Stimulated activated CD8-positive, alpha-beta memory T cell treated with anti-CD3 and anti-CD28 coated beads, Interleukin-7, amount 100 ng/mL, for 1 hour (primary cell): ENCODE measurements at places on chromosomes 2 and 18.

DNA sequence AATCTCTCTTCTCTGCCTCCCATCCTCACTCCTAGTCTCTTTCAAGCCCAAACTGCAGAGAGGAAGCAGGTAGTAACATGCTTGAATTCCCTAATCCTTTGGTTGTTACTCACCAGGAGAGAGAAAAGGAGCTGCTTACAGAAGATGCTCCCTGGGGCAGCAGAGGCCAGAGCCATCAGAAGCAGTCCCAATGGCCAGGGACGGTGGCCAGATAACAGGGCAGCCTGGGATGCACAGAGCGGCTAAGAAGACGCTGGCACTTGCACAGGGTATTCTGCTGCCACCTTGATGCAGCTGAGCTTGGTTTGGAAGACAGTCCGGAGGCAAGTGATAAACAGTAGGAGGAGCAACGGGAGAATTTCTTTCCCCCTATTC is 250 bp downstream of the DSC1 start:
- DNase-seq, result no peak

- DNase-seq, result no peak
These were observed 279.0 kb downstream of the AFF3 start for GRCh38 chr2:99863236-99863902.

DNA sequence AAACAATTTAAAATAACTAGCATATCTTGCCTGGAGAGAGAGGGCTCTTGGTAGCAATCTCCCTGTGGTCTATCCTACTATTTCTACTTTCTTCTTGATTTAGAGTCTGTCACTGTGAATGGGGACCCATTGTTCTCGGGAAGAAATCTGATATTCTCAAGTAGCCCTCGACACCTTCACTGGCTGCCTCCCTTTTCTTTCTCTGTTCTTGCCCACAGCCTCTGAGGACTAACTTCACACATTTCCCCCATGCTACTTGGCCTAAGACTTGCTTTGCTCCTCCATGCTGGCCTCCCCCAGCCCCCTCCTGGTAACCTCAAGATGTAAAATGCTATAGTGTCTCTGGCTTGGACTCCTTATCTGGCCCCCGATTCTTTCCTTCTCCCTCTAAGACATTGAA is 58.8 kb upstream of the NT5C1B start:
- DNase-seq, result no peak

GRCh38 chr2:149221898-149222297 is 108.5 kb upstream of the LYPD6 start:
- no peak for DNase-seq

DNA sequence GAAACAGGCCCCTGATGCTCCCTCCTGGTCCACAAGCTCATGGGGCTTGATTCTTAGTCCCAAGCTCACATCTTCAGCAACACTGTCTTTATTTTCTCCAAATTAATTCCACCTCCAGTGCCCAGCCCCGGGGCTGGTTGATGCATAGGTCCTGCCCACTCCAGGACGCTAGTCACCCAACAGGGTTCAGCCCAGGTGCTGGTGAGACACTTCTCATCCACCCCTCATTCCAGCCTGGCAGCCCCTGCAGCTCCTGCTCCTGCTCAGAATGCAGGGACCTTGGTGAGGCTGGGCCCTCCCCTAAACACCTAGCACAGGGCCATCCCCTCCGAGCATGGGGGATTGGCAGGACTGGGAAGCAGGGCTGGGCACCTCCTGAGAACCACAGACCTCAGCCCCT is 25.7 kb downstream of the STEAP3 start:
- no peak for DNase-seq

DNA sequence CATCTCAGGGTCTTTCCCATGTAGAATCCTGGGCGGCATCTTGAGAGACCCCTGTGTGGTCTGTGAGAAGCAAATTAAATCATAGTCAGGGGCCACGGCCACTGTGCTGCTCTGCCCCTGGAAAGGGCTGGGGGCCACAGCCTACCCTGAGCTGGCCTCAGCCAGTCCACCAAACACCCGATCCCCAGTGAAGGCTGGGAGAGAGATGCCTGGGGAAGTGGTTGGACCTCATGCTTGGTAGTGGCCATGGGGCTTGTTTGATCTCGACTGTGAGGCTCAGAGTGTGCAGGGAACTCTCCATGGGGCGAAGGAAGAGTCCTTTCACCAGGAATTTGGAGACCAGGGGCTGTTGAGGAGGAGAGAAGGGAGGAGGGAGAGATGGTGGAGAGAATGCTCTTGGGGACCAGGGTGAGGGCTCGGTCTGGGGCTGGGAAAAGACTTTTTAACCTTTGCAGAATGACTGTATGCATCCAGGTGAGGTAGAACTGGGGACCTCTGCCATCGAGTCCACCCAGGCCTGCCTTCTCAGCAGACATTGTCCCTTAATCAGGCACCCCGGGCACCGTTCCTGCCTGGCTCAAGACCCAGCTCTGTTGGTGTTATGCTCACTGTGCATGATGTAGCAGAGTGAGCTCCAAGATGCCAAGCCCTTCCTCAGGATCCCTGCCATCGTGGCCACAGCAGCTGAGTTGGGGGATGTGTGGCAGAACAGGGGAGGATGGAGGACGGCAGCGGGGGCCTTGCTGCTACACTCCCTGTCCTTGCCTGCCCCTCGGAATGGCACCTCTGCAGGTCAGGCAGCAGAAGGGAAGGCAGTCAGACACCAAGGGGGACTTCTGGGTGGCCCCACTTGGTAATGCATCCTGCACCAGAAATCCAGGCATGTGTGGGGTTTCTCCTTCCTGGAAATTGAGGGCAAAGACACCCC is 249.9 kb downstream of the DYSF start:
- no peak for DNase-seq

- no peak for DNase-seq
These were observed 23.5 kb downstream of the CIB4 start for GRCh38 chr2:26617588-26618083.

DNA sequence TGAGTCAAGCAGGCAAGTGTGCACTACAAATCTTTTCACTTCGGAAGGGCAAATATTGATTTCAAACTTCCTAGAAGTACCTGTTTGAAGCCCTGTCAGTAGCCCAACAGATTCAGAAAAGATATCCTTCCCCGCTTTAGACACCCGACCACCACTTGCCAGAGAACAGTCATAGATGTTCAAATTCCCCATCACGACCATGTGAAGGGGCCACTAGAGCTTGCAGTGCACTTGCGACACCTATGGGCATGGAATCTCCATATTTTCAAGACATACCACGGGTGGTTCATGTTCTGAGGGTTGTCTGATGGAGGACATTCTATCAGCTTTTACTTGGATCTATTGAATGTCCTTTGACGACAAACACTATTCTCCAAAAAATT is 23.8 kb downstream of the GNLY start:
- DNase-seq, result no peak

GRCh38 chr2:173410579-173410978 is 55.9 kb downstream of the CDCA7 start:
- DNase-seq, result no peak

GRCh38 chr2:138223319-138223718 is 259.0 kb downstream of the HNMT start:
- no peak for DNase-seq
